T-helper 22 cell (primary cell): ENCODE measurements at places on chromosomes 7 and 10.

DNA sequence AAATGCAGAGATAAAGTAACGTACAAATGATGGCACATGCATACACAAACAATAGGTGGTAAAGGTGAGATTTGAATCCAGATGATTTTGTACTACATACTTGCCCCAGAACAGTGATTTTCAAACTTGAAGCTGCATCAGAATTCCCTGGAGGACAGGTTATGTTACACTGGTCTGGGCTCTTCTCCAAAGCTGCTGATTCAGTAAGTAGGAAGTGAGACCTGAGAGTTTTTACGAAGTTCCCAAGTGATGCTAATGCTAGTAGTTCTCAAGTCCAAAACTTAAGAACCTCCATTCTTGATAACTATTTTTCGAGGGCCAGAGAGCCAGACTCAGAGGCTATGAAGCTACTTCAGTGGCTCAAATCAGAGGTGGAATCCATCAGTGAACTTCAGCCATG, 159.0 kb upstream of the POM121L12 start:
- no peak for DNase-seq

- DNase-seq, result no peak
These were observed 4.1 kb upstream of the MINDY3 start for GRCh38 chr10:15864419-15864818.

DNA sequence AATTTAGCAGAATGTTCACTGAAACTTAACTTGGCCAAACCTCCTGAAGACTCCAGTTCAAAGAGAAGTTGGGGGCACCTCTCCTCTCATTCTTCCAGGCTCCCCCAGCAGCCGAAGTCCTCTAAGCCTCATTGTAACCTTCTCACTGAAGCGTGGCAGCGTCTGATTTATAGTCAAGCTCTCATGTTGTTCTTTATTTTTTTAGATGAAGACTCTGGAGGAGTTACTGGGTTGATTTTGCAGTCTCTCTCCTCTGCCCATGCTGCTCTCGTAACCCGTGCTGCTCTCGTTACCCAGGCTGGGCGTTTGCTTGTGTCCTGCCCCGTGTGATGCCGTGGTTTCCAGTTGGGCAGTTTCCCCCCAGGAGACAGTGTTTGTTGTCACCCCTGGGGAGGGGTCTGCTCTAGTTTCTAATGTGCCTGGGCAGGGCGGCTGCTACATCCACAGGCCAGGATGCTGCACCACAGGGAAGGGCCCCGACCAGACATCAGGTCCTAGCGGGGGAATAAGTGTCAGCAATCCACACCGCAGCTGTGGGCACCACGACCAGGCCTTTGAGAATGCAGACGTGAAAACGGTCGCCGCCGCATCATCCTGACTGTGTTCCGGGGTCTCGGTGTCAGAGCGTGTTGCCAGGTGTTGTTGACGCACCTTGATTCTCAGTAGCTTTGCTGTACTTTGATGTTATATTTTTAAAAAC, 65.2 kb downstream of the WDR37 start:
- no peak for DNase-seq

- DNase-seq, result no peak
These were observed 37.8 kb downstream of the SEM1 start for GRCh38 chr7:96671854-96672253.
